Mesothelial cell of epicardium (in vitro differentiated cells): ENCODE measurements at places on chromosomes 7 and 10. TPM values are rescaled to one million over a fixed set of nuclear protein-coding genes. Genes with fewer than 3 reads are reported as not detected.

The LRRC27 gene
- 15.2 to 17.0 TPM (median 16.1 TPM) in 3 replicates for total RNA-seq

The PLA2G12B gene
- not detected in 3 replicates for total RNA-seq

DNA sequence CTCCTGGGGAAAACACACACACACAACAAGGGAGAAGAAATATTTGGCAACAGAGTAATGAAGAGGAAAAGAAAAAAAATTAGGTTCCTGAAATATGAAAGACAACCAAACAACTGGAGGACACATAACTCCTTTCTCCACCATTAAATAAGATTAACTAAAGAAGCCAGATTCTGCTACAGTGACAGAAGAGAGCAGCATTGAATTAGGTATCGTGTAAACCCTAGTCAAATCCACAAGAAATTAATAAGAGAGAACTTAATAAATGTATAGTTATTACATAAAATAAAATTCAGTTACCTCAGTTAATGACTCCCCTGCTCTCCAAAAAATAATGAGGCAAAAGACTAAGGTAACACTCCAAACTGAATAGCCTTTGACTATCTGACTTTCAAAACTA lies 306.7 kb downstream of the CRPPA start:
- peaks cover 29% of the 10 kb centered on the region for H3K36me3 ChIP-seq
- H3K27ac ChIP-seq: no peak overlapping the region

DNA sequence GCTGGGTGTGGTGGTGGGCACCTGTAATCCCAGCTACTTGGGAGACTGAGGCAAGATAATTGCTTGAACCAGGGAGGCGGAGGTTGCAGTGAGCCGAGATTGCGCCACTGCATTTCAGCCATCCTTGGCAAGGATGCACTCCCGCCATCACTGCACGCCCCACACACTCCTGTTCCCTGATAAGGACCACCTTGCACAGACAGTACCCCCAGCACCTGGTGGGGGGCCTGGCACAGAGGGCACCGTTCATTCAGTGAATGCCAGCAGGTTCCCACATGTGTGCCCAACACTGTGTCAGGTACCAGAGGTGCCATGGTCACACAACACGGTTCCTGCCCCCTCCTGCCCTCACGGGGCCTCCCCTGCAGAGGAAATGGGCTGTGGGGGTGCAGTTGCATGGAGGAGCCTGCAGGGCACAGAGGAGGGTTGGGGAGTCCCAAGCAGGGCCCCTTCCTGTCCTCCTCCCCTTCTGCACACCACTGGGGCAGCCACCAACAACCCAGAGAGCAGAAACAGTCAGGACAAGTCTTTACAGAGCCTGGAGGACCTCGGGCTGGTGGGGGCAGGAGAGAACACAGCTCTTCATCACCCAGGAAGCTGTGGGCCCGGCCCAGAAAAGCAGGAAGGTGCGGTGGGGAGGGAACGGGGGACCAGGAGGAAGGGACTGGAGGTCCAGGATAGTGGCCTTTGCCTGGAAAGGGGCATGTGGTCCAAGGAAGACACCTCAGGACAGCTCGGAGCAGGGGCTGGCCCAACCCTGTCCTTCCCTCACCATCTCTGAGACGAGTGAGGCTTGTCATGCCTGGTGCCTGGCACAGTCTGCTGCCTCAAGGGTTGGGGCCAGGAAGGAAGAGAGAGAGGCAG lies 7.1 kb downstream of the CRYGN start:
- H3K4me1 ChIP-seq: peaks cover 61% of the 10 kb centered on the region
- H3K27me3 ChIP-seq: no peaks in the 10 kb centered on the region
- H3K4me3 ChIP-seq: no peak overlapping the region
- H3K27ac ChIP-seq: peak overlapping the region; percentile 43
- no peak for DNase-seq
- H3K36me3 ChIP-seq: no peaks in the 10 kb centered on the region

GRCh38 chr10:52864201-52865106 lies 91.9 kb upstream of the MBL2 start:
- H3K4me3 ChIP-seq: no peak overlapping the region
- DNase-seq: no peak
- H3K27ac ChIP-seq: peak overlapping the region; percentile 43
- peaks cover 7% of the 10 kb centered on the region for H3K4me1 ChIP-seq
- H3K27me3 ChIP-seq: no peaks in the 10 kb centered on the region
- H3K36me3 ChIP-seq: peaks cover 5% of the 10 kb centered on the region

The ANKRD61 gene
- 0.20 to 0.29 TPM in 2 of 3 replicates, not detected in the other for total RNA-seq

The ANXA8L1 gene
- 1.1 to 1.7 TPM (median 1.6 TPM) in 3 replicates for total RNA-seq

The GPR158 gene
- total RNA-seq: 7.3 to 7.9 TPM (median 7.5 TPM) in 3 replicates

DNA sequence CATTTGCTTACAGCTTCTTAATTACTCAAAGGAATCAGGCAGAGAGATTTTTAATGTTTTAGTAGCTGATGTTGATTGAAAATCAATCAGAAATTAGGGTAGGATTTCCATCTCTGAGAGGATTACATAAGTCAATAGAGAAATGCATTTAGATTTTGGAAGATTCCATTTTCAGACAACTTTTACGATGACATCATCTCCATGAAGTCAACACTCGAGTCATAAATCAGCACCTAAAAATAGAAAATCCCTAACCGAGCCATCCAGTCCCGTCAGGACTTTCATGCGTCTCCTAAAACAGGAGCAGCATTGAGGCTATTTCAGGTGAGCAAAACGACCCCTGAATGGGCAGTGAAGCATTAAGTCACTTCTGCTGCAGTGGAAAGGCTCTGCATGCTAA lies 279.7 kb upstream of the RNF32 start:
- H3K27me3 ChIP-seq: no peaks in the 10 kb centered on the region
- no peak overlapping the region for H3K4me3 ChIP-seq
- H3K27ac ChIP-seq: no peak overlapping the region
- H3K36me3 ChIP-seq: no peaks in the 10 kb centered on the region

The PRTFDC1 gene
- total RNA-seq: 26.3 to 27.5 TPM (median 27.0 TPM) in 3 replicates

GRCh38 chr10:3869036-3869435 lies 84.0 kb upstream of the KLF6 start:
- no peaks in the 10 kb centered on the region for H3K36me3 ChIP-seq
- peaks cover 10% of the 10 kb centered on the region for H3K4me1 ChIP-seq
- no peak for DNase-seq
- no peaks in the 10 kb centered on the region for H3K27me3 ChIP-seq
- H3K4me3 ChIP-seq: no peak overlapping the region

The EPO gene
- 0.16 to 0.27 TPM in 2 of 3 replicates, not detected in the other for total RNA-seq

DNA sequence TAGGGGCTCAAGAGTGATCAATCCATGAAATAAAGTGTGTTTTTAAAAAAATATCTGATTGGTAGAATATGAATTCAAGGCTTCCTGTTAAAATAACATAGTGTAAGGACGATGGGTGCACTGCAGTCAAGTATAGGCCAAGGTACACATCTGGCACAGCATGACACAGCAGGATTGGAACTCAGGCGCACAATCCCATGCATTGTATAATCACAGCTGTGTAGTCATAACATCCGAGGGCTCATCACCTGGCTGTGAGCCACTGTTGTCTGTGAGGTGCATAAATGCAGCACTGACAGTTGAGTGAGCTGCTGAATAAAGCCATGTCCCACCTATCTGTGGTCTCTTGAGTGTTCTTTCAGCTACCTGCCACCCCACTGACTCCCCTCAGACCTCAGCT lies 142.3 kb upstream of the HPS1 start:
- H3K27me3 ChIP-seq: no peaks in the 10 kb centered on the region
- H3K27ac ChIP-seq: no peak overlapping the region
- no peaks in the 10 kb centered on the region for H3K36me3 ChIP-seq
- peaks cover 11% of the 10 kb centered on the region for H3K4me1 ChIP-seq
- H3K4me3 ChIP-seq: no peak overlapping the region

The SEMA3E gene
- 0.73 to 1.3 TPM (median 0.81 TPM) in 3 replicates for total RNA-seq

DNA sequence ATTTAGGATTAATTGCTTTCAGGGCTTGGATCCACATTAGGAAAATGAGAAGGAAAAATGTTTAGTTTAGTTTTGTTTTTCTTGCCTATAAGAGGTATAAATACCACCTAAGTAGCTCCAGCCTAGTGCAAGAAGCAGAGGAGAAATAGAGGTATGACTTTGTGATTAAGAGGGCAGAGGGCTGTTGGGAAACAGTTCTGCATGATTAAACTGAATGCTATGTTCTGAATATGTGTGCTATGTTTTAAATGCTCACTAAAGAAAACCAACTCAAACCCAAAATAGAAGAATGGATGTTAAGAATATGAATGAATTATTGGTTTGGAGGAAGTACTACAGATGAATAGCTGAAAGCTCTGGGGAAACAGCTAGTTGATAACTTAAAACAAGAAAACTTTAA lies 7.6 kb downstream of the CALCR start:
- H3K36me3 ChIP-seq: no peaks in the 10 kb centered on the region
- no peak overlapping the region for H3K27ac ChIP-seq
- H3K27me3 ChIP-seq: peaks cover 59% of the 10 kb centered on the region
- no peak overlapping the region for H3K4me3 ChIP-seq
- DNase-seq: no peak
- H3K4me1 ChIP-seq: no peaks in the 10 kb centered on the region

The PNLIPRP2 gene
- total RNA-seq: not detected in 3 replicates

DNA sequence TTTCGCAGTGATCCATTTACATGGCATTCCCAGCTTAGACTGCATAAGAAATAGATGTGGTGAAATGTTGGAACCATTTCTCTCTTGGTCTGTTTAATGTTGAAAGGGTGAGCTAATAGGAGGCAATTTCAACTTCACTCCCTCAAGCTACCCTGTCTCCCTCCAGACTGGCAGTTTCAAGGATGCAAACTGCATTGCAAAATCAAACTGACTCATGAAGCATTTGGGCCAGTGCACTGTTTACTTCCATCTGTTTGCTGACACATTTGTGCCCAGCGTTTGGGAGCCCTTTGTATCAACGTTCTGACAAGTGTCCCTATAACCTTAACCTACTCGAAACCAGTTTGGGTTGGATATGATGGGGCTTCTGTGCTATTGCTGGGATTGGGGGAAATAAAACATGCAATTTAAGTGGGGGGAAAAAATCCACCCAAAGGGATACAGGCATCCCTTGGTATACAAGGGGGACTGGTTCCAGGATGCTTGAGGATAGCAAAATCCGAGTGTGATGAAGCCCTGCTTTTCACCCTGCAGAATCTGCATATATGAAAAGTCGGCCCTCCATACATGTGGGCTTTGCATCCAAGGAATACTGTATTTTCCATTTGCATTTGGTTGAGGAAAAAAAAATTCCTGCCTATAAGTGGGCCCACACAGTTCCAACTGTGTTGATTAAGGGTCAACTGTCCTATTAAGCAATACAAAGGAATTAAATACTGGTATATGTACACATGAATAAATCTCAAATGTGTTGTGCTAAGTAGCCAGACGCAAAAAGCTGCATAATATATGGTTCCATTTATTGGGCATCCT lies 15.6 kb downstream of the RHEB start:
- H3K27ac ChIP-seq: no peak overlapping the region
- DNase-seq: no peak
- peaks cover 14% of the 10 kb centered on the region for H3K4me1 ChIP-seq
- peaks cover 4% of the 10 kb centered on the region for H3K36me3 ChIP-seq
- H3K27me3 ChIP-seq: no peaks in the 10 kb centered on the region

GRCh38 chr10:88243836-88244730 lies 339.0 kb downstream of the RNLS start:
- H3K27me3 ChIP-seq: peaks cover 3% of the 10 kb centered on the region
- peaks cover 29% of the 10 kb centered on the region for H3K4me1 ChIP-seq
- no peaks in the 10 kb centered on the region for H3K36me3 ChIP-seq
- peak overlapping the region; percentile 74 for H3K27ac ChIP-seq
- no peak for DNase-seq
